ENCODE measurements at places on chromosomes 5 and 9. TPM values are rescaled to one million over a fixed set of nuclear protein-coding genes. Genes with fewer than 3 reads are reported as not detected.

SLC25A2 gene
- 0.05 TPM for polyA plus RNA-seq

FABP6 gene
- 1.1 TPM for polyA plus RNA-seq

ARRDC3 gene
- 26.6 TPM for polyA plus RNA-seq

C9orf153 gene
- polyA plus RNA-seq = 0.14 TPM

GABRA1 gene
- polyA plus RNA-seq = not detected

IL33 gene
- 5.8 TPM for polyA plus RNA-seq

Measured in esophagus (tissue), 2 donors.